ENCODE measurements at places on chromosomes 5 and 9.

DNA sequence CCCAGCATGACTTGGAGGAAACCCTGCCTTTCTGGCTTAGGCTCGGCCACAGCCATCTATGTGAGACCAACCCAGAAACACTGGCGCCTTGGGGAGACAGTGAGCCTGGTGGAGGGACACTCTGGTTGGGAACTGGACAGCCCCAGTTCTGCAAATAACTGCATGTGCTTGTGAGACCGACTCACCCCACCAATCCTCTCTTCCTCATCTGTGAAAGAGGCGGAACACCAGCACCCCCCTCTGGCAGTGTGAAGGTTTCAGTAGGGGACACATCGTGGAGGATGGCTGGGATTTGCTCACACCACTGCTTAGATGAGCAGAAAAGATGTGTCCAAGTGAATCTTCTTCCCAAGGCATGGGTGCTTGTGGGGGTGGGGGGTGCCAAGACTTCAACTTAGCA is 43.4 kb upstream of the N4BP3 start:
- no peak for DNase-seq

DNA sequence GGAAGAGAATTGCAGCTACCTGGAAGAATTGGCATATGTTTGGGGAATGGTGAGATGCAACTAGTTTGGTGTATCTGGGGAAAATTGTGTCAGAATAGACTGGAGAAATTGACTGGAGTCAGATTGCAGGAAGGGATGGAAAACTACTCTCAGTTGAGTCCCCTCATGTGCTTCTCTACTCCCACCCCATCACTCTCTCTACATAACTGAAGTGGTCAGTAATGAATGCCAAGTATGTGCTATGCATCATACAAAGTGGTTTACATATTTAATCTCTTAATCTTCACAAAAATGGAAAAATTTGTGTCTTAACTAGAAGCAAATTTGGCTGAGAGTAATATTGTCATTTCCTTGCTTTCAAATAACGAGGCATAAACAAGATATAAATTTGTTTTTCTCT is 146.4 kb upstream of the TNC start:
- no peak for DNase-seq

- DNase-seq: no peak
Measured at GRCh38 chr5:135874461-135874860, 21.2 kb downstream of the IL9 start.

GRCh38 chr9:8677741-8678140 is 878.2 kb upstream of the DMAC1 start:
- no peak for DNase-seq

- DNase-seq: no peak
Measured at GRCh38 chr9:83027153-83027891, 35.6 kb downstream of the RASEF start.

- DNase-seq: no peak
Measured at GRCh38 chr9:134291452-134291881, 34.8 kb upstream of the RXRA start.

GRCh38 chr5:59833448-59833847 is 60.1 kb downstream of the PDE4D start:
- no peak for DNase-seq

- peak; percentile 21 for DNase-seq
Measured at GRCh38 chr5:122312591-122313406, 762 bp downstream of the SNCAIP start.
